ENCODE measurements at places on chromosomes 5 and 9. TPM values are rescaled to one million over a fixed set of nuclear protein-coding genes. Genes with fewer than 3 reads are reported as not detected.
A peak's percentile ranks its signal among the peaks of the same experiment; 100 is the strongest.

The HMMR gene
- total RNA-seq, result 74.6 TPM

The SPAG8 gene
- total RNA-seq, result not detected

The SPINK13 gene
- not detected for total RNA-seq

The COL15A1 gene
- 0.04 TPM for total RNA-seq

The BHMT gene
- total RNA-seq, result not detected

The SMIM27 gene
- total RNA-seq, result 0.98 TPM

The PRDM9 gene
- total RNA-seq, result 0.12 TPM

The AGXT2 gene
- not detected for total RNA-seq

The PDGFRB gene
- 0.66 TPM for total RNA-seq

The UGT3A1 gene
- not detected for total RNA-seq

The ROR2 gene
- not detected for total RNA-seq

The CD14 gene
- total RNA-seq, result not detected

The HRH2 gene
- total RNA-seq, result not detected

The GMCL2 gene
- total RNA-seq, result not detected

The CNTLN gene
- total RNA-seq, result 12.1 TPM

The C9 gene
- total RNA-seq, result not detected

The FNBP1 gene
- 39.6 TPM for total RNA-seq

The PCDHB3 gene
- 0.58 TPM for total RNA-seq

The GLRA1 gene
- not detected for total RNA-seq

The ADAMTS2 gene
- total RNA-seq, result not detected

GRCh38 chr9:77943057-77943456, 88.6 kb downstream of the GNAQ start:
- no peak for DNase-seq

- DNase-seq, result no peak
These were observed 172.5 kb downstream of the FSTL4 start for GRCh38 chr5:133439859-133440258.

- DNase-seq, result no peak
These were observed 62.1 kb upstream of the IL6ST start for GRCh38 chr5:56056875-56057274.

DNA sequence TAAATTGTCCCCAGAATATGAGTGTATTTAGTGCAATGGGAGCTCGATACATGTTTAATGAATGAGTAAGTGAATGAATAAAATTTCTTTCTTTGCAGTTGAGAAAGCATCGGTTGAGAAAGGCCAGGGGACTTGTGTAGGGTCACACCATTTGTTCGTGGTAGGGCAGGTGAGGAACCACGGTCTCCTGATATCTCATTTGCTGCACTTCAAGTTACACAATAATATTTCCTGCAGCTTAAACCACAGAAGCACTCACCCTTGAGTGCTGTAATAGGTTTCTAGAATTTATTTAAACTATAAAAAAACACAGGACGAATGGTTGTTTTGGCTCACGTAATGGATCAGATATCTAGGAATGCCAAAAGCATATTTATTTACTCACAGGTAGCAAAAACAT, 429.8 kb downstream of the SPATA31D1 start:
- DNase-seq, result peak; percentile 7

GRCh38 chr5:149262315-149262714, 9.3 kb upstream of the AFAP1L1 start:
- no peak for DNase-seq

GRCh38 chr5:585556-585955, 26.6 kb upstream of the CEP72 start:
- no peak for DNase-seq

- peak; percentile 18 for DNase-seq
These were observed 24.5 kb downstream of the RGS3 start for GRCh38 chr9:113488071-113488470.

- DNase-seq, result no peak
These were observed 175.1 kb upstream of the PCSK5 start for GRCh38 chr9:75715360-75715759.

DNA sequence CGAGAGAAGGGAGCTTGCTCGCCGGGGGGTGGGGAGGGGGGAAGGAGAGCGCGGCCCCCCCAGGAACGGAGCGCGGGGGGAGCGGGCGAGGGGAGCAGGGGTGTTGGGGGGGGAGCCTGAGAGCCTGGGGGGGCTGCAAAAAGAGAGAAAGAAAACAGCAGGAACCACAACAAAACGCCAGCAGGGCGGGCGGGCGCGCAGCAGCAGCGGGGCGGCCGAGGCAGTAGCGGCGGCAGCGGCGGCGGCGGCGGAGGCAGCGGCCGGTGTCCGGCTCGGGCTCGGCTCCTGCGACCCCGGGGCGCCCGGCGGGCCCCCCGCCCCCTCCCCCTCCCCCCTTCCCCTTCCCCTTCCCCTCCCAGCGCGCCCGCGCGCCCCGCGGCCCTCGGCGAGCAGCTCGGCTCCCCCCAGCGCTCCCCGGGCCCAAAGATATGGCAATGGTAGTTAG, 1.6 kb downstream of the NR2F1 start:
- no peak for DNase-seq

GRCh38 chr5:72115296-72115695, 8.0 kb downstream of the MAP1B start:
- no peak for DNase-seq

DNA sequence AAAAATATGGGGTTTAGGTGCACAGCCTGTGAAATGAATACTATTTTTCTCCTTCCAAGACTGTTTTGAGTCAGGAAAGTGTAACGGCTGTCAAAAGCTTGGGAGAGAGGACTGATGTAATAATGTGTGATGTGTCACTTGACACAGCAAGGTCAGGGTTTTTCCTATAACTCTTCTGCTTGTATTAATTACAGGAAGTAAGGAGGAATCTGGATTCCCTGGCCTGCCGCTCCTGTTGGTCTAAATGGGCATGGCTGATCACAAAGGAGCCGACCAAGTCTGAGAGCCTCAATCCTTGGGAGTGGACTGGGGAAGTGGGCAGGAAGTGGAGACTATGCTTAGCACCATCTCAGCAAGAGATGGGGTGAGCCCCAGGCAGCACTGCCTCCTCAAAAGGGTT, 16.7 kb upstream of the SLC28A3 start:
- DNase-seq, result no peak

DNA sequence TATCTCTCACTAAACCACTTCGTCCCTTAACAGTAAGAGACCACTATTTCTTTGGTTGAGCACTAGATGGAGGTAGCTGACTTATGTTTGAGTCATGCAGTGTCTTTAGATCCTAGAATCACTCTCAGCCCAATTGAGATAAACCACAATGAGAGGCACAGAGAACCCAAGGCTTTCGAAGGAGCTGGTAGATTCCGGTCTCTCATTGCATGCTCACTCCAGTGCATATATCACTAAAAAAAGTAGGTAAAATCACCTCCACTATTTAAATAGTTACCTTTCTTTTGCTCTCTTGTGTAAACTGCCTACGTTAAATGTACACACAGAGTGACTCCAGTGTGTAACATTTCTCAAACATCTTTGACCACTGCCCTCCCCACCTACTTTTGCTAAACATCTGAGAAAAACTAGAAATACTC, 27.6 kb downstream of the ACTL7A start:
- DNase-seq, result no peak

- peak; percentile 13 for DNase-seq
These were observed 8.9 kb downstream of the SMAD5 start for GRCh38 chr5:136141561-136141960.

DNA sequence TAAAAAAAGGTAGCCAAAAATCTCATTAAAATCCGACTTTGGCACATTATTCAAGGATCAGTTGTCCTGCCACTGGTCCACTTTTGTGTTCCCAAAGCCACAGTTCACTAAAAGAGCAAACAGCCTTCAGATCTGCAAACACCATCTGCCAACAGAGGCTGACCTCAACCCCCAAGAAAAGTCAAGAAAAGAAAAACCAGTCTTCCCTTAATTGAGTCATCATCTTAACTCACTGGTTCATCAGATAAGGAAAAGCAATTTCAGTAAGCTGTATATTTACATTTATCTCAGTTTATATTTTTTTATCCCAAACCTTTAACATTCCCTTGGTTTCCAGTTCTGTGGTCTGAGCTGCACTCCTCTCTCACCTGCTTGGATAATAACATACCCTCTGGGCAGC, 21.2 kb downstream of the RASEF start:
- DNase-seq, result peak; percentile 79

GRCh38 chr5:23303435-23303834, 204.0 kb upstream of the PRDM9 start:
- DNase-seq, result no peak

DNA sequence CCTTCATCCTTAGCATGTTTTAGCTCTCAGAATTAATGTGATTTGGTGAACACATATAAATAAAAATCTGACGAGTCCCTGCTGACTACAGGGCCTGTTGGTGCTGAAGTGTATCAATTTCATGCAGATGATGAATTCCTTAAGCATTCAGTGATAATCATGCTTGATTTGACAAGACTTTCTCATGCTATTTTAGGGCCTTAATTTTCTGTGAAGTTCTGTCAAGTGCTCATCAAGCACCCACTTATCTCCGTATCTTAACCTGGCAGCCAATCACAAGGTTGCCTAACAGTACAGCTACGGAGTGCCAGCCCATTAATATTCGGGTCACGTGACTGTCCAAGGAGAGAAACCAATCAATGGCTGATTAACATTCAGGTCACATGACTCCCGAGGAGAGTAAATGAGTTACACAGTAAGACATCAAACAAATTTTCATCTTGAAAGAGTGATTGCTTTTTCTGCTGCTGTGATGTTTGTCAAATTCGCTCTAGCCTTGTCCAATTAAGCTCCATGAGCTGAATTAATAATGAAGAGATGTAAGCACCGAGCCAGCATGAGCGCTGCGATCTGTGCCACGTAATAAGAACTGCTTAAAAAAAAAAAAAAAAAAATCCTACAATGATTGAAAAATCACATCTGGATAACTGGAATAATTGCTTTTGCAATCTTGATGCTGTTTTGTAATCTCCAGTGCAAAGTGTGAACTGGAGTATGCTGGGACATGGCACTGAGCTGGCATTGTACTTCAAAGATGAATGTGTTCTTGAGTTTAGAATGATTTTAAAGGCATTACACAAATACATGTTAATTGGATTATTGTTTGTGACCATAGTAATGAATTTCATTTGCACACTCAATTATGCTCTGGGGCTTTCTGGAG, 104.3 kb upstream of the SPATA31D4 start:
- no peak for DNase-seq

DNA sequence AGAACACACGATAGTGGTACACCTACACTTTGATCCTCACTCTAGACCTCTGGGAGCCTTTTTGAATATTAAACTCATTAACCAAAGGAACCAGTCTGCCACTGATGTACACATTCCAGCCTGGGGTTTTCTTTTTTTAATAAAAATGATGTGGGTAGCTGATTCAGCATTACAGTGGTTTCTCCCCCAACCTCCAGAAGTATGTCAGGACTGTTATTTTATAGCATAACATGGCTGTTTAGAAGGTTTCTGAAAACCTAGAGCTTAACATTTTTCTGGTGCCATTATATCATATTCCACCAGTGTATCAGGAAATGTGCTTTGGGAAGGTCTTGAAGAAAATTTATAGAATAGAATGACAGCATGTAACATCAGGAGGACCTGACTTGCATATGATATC, 540.9 kb upstream of the WWC1 start:
- no peak for DNase-seq

- no peak for DNase-seq
These were observed 978 bp downstream of the P4HA2 start for GRCh38 chr5:132226516-132227234.

- DNase-seq, result peak; percentile 43
These were observed 73.4 kb downstream of the C9orf85 start for GRCh38 chr9:71984831-71985281.

GRCh38 chr5:149957855-149958254, 2.7 kb upstream of the SLC26A2 start:
- DNase-seq, result peak; percentile 18

GRCh38 chr5:120778491-120779484, 314.7 kb downstream of the PRR16 start:
- no peak for DNase-seq

- DNase-seq, result peak; percentile 63
These were observed 50.2 kb upstream of the RIC1 start for GRCh38 chr9:5578698-5579085.

- no peak for DNase-seq
These were observed 6.9 kb downstream of the YTHDC2 start for GRCh38 chr5:113520429-113520828.

GRCh38 chr9:98172604-98173003, 19.8 kb downstream of the CORO2A start:
- DNase-seq, result peak; percentile 70

Data from PC-3 (cell line).